ENCODE measurements at places on chromosomes 6 and 20.
A peak's percentile ranks its signal among the peaks of the same experiment; 100 is the strongest.

- no peak for DNase-seq
These were observed 1100.6 kb upstream of the CITED2 start for GRCh38 chr6:140475086-140475485.

DNA sequence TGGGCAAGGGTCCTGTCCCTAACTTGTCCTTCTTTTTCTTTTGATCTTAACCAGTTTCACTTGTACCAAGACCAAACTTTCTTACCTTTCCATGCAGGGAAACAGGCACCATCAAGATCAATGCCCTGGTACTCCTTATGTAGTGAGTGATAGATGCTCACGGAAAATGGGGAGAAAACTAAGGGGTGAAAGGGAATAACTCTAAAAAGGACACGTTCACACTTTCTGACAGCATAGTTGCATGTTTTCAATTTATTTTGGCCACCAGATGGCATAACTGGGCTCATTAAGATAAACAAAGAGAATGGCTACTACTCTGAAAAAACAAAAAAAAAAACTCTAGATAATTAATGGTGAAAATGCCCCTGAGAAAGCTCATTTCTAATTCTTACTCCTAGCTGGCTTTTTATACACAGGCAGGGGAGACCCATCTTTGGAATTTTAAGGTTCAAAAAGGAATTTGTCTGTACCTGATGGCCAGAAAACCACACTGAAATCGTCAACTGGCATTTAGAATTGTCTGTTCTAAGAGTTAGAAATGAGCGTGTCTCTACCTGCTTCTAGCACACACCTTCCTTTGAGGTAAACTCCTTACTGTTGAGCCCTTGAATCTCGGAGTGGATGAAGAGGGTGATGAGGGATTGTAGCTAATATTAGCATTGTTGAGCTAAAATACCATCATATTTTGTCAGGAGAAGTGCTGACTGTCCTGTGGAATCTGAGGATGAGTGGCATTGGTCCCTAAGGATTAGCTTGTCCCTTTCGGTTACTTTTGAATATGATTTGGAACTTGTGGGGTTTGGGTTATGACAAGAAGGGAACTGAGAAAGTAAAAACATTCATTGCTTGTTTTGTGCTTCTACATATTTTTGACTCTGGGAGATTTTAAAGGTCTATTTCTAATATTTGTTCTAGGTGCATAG lies 62.2 kb upstream of the DDR1 start:
- DNase-seq = no peak

DNA sequence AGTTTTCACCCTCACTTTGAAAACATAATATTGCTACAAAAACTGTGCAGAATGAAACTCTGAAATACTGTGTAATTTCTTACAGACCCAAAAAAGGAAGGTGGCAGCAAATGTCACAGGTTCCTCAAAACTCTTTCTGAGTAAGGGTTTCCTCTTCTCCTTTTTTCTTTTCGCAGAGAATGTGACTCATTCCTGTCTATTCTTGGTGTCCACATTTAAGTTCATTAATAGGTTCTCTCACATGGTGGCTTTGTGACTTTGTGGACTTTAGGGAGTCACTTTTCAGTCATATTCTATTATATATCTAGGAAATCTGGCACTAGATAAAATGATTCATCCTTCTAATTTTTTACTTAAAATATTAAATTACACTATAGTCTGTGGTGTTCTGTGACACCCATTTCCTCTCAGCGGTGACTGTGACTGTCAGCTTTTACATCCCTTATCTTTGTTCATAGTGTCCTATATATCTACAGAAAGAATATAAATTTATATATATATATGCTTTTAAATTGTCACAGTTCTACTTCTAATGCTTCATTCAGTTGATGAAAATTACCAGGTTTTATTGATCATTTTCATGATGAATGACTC lies 126.8 kb upstream of the HCRTR2 start:
- no peak for DNase-seq

DNA sequence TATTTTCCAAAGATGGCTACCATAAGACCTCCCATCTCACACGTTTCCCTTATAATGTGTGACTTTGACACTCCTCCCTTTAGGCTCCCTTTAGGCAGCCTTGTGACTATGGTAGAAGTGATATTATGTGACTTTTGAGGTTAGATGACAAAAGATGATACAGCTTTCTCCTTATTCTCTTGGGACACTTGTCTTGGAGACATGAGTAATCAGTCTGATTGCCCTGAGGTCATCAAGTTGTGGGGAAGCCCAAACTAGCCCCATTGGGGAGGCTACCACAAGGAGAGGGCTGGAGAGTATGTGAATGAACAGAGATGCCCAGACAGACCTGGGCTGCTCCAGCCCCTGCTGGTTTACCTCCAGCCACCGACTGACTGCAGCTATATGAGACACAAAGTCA lies 10.6 kb upstream of the DLK2 start:
- no peak for DNase-seq

- DNase-seq = peak; percentile 68
These were observed at the start of gene NCOA6 for GRCh38 chr20:34825530-34826362. NCOA6 (minus strand) TSS chr20:34825651; CDS start chr20:34782355, 43,296 bp downstream.

DNA sequence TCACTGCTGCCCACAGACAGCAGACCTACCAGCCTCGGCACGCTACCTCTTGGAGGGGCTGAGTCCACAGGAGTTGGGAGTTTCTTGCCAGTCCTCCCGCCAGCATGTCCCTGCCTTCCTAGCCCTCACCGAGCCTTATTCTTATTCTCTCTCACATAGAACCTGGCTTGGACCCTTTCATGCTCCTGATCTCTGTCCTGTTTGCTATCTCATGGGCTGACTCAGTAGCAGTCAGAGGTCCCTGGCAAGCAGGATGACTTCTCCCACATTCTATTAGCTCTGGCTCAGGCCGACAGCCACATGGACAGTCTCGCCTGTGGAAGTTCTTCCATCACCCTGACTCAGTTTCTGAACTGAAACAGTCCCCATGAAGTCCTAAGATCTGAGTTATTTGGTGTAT lies 313.2 kb upstream of the RNF24 start:
- DNase-seq = no peak

GRCh38 chr6:105499931-105500330 lies 97.0 kb upstream of the PREP start:
- no peak for DNase-seq

GRCh38 chr20:17437251-17437650 lies 93.9 kb downstream of the BFSP1 start:
- DNase-seq = no peak

DNA sequence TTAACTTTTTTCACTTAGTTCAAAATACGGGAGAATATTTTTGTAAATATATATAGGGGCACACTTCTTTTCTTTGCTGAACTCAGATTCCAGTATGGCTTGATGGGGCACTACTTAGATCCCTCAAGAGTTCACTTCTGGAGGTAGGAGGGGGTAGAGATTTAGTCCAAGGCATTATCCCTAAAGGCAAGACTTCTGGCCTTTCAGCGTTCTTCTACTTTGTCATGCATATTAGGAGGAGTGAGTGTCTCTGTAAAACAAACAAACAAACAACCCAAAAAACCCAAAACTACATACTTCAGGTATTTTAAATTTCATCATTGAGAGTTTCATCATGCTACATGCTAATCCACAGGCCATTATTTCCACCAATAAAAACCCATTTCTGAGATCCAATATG lies 32.0 kb downstream of the SMPDL3A start:
- DNase-seq = no peak

DNA sequence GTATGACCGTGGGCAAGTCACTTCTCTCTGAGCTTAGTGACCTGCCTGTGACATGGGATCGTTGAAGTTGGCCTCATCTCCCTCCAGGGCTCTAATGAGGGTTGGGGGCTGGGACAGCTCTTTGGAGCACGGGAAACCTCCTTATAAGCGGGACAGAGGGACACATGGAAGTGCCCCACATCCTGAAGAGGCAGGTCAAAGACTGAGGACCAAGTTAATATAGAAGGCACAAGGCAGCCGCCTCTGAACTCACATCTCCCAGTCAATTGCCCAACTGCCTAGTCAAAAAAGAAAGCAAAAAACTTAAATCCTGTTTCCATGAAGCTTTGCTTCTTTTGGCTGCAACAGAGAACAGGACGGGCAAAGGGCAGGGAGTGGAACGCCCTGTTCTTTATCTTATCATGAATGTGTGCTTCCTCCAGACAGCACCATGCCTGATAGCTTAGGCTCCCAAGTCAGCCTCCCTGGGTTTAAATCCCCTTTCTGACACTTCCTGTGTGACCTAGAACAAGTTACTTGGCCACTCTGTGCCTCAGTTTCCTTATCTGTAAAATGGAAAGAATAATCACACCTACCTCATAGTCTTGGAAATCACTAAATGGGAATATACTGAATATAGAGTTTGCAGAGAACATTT lies 27.1 kb downstream of the LBP start:
- DNase-seq = no peak

DNA sequence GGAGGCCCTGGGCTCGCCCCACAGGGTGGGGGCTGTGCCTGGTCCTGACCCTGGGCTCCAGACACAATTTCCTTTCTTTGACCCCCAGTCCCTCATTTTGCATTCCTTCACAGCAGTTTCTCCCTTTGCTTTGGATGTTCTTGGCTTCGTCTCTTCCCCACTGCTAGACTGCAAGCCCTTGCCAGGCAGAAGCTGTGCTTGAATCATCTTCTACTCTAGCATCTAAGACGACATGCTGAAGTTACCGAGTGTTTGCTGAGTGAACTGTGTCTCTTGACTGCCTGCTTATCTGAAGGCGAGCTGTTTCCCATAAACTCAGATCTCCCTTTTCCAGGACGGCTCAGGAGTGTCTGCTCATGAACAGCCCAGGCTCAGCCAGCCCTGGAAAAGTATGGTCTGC lies 14.3 kb upstream of the SYNDIG1 start:
- no peak for DNase-seq

GRCh38 chr6:110511401-110511800 lies 35.0 kb upstream of the SLC22A16 start:
- no peak for DNase-seq

DNA sequence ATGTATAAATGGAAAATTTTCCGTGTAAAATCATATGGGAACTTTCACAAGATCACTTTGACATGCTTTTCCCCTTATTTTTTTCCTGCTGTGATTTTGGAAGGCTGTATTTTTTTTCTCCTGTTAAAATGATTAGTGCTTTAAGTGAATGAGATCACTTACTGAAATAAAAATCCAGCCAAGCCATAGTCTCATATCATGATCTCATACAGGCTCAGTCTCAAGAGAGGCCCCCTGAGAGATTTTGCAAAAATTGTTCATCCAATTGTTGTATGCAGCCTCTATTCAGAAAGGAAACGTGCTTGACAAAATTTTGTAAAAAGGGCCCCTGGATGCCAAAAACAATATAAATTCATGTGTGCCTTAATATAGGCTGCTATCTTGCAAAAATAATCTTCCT lies 528.2 kb downstream of the HDGFL1 start:
- no peak for DNase-seq

DNA sequence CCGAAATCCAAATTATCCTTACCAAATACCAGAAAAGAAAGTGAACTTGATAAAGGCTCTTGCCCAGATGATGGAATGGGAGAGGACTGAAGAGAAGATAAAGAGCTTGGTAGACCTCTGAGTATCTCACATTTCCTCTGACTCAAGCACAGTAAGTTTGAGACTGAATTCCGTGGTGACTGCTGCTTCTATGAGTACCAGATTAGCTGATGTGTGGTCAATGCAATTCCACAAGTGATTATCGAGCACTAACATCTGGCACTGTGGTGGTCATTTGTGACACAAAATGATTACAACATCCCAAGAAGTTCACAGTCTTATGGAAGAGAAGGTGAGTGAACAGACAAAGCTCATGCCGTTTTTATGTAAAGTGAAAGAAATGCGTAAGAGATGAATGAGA lies 2.6 kb upstream of the RPS6KA2 start:
- DNase-seq = no peak

- no peak for DNase-seq
These were observed 378.8 kb upstream of the PLCB4 start for GRCh38 chr20:8690074-8690473.

- peak; percentile 59 for DNase-seq
These were observed 28.2 kb upstream of the TAF8 start for GRCh38 chr6:42021847-42022754.

GRCh38 chr20:18030020-18030419 lies 27.7 kb downstream of the OVOL2 start:
- no peak for DNase-seq

DNA sequence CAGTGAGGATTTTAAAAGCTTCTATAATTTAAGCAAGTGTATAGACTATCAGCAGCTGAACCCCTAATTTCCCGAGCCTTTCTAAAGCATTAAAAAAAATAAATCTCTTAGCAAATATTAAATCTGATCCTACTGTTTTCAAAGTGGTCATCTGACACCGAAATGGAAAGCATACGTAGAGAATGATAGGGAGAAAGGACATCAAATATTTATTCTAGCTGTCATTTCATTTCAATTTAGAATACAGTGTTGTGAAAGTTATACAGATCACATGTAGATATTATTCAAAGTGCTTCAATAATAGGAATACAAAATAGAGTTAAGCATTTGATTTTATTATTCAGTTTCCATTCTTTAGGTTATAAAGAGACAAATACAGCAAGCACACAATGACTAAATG lies 61.9 kb upstream of the PKIB start:
- no peak for DNase-seq

- no peak for DNase-seq
These were observed 4.9 kb downstream of the SPINT4 start for GRCh38 chr20:45727044-45727443.

DNA sequence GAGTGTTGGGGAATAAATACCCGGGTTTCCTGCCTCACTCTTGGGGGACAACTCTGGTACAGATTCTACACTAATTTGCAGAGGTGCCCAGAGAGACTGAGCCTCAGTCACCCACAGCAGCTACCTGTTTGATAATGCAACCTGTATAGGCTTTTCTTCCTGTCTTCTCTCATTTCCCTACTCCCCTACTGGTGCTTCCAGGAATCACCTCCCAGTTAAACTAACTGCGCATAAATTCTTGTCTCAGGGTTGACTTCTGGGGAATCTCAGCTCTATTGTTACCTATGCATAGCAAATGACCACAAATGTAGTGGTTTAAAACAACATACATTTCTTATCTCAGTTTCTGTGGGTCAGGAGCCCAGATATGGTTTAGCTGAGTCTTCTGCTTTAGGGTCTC lies 11.3 kb downstream of the OCSTAMP start:
- DNase-seq = no peak

- DNase-seq = no peak
These were observed 254.9 kb downstream of the CDKAL1 start for GRCh38 chr6:20789162-20789561.

DNA sequence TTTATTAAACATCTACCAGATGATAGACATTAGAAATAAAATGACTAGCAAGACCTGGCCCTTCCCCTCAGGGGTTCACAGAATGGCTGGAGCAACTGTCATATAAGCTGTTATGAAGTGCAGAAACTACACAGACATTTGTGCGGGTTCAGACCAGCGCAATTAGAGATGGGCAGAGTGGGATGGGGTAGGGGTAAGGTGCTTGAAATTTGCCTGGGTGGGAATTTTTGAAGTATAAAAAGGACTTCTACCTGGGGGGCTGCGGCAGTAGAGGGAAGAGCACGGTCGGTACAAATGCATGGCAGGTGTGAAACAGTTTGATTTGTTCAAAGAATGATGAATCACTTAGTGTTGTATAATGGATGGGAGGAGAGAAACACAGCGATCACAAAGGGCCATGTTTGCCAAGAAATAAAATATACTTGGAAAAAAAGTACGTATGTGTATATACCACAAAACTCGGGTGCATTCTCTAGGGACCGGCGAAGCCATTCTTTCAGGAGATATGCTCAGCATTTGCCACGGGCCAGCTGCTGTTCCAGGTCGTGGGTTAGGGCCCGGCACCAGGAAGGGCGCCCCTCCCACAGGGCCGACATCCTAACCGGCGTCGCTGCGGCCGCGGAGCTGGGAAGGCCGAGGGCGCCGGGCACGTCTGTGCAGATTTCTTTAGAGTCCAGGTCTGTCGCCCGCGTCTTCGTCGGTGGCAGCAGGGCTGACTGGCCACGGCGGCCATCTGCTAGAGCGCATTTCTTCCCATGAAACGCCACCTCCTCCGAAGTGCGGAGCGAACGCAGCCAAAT lies 809 bp upstream of the NOL7 start:
- peak; percentile 12 for DNase-seq

Measured in activated T-helper 1 cell treated with anti-CD3 and anti-CD28 coated beads, Interleukin-12 subunit alpha, Interleukin-12 subunit beta, Interleukin-2, Interleukin-4 antibody, amounts not matched to agents 30 ng/mL and 10 ng/mL and 1 ng/mL, durations not matched to agents 14 hours and 24 hours and 36 hours (primary cell).